ENCODE measurements at places on chromosomes 2 and 18.

GRCh38 chr2:162028511-162028910 lies 45.5 kb downstream of the DPP4 start:
- no peak for DNase-seq

DNA sequence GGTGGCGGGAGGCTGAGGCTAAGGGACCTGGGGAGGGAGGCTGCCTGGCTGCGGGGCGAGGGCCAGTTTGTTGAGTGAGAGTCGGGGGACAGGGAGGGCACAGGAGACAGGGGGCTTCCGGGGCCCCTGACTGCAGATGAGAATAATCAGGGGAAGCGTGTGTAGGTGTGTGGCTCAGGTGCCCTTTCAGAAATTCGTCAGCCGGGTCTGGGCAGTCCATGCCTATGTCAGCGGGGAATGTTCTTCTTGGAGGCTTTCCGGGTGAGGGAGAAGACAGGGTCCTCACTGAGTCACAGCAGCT lies 52.3 kb upstream of the OTOF start:
- DNase-seq: no peak

DNA sequence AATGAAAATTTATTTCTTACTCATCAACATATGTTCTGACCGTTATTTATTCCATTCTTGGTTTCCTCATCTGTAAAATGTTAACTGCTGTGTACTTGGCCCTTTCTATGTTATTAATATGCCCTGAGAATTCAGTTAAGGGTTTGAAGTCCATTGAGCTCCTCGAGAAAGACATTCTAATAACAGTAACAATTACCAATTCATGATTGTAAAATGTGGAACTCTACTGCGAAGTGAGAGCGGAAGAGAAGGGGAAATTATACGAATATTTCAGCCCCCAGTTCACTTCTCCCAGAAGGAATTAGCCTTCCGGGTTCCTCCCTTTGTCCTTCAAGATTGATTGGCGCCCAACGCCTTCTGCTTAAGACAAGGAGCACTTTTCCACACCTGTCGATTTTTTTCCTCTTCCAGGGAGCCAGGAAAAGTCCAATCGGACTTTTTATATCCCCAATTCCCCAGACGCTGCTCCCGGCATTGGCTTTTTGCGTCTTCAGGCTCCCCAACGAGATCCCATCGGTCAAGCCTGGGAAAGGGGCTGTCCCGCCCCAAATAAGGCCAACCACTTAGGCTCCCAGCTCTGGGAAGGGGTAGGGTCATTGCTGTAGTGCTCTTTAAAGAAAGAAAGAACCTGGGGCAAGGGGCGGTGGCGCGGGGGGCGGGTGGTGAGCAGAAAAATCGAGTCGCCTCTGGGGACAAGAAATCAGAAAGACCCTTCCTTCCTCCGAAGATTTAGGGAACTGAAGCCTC lies 1.6 kb downstream of the DSC2 start:
- no peak for DNase-seq

GRCh38 chr2:170266358-170266757 lies 88.4 kb downstream of the MYO3B start:
- no peak for DNase-seq

DNA sequence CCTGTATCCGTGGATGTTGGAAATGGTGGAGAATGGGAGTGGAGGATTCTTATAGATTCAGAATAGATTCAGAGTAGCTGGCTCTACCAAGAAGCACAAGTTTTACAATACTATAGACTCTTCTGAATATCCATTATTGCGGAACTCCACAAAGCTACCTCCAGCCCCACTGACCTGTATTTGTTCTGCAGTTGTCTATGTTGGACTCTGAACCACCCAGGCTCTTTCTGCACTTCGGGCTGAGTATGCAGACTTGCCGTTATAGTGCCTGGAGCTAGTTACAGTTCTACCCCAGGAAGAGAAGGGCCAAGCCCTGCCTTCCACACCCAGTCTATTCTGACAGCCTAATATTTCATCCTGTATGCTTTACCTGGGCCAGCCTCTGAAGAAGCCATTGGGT lies 4.4 kb upstream of the RGPD4 start:
- DNase-seq: no peak

DNA sequence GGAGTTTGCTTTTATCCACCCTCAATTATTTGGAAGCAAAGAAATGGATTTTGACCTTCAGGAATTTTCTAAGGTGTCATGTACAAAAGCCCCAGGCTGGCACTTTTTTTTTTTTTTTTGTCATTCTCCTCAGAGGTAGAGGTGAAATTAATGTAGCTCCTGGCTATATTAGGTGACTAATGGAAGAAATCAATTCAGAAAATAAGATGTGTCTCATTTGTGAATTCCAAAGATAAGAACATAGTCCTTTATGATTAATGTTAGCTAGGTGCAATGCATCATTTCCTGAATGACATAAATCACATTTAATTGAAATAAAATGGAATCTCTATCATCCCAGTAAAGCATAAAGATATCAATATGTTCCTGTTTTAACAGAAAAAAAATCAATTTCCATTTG lies 477.6 kb downstream of the FBXO15 start:
- DNase-seq: no peak

DNA sequence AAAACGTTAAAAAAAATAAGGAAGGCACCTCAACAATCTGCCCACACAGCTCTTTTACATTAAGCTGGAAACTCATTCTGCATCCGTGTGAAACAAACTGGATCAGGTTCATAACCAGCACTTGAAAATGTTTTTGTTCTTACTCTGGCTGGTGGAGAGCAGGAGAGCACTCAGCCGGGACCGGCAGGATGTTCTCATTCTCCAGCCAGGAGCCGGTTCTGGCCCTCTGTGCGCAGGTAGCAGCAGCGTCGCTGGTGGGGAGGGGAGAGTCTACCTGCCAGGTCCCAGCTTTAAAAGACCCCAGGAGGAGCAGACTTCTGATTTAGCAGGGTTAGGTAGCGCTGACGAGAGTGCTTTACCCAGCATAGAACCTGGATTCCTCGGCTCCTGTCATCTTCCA lies 834.9 kb upstream of the SALL3 start:
- no peak for DNase-seq

Data from thoracic aorta (tissue), 2 donors.